ENCODE measurements at places on chromosomes 5 and 9.

- DNase-seq: no peak
Observed at GRCh38 chr9:95864852-95865580, 10.5 kb upstream of the ERCC6L2 start.

DNA sequence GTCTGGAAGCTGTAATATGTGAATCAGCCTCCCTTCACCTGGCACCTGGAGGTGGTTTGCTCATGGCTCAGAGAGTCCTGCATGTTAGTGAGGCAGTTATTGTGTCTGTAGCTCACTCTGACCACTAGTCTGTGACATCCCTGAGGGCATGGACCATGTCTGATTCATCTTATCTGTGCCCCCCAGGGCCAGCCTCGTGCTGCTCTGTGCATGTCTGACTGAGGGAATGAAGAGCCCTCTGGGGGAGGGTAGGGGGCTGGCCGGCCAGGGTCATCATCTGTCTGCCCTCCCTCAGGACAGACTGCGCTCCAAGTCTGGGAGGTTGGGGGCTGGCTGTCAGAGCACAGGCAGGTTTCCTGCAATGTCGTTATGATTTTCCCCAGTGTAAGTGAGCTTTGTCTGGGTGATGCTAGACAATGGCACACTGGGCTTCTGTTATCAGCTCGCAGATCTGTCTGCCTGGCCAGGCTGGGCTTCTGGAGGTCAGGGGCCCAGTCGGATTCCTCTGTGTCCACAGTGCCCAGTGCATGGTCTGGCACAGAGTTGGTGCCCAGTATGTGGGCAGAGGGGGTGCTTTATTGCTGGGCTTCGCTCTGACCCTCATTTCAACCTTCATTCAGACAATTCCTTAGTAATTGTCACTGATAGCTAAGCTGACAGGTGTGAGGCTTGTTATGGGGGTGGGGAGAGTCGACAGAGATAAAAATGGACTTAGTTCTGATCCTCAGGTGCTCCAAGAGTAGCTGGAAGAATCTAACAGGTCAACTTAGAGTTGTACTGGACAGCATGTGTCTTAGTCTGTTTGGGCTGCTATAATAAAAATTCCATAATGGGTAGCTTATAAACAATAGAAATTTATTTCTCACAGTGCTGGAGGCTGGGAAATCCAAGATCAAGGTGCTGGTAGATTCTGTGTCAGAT lies 85.7 kb upstream of the SHB start:
- DNase-seq: no peak

DNA sequence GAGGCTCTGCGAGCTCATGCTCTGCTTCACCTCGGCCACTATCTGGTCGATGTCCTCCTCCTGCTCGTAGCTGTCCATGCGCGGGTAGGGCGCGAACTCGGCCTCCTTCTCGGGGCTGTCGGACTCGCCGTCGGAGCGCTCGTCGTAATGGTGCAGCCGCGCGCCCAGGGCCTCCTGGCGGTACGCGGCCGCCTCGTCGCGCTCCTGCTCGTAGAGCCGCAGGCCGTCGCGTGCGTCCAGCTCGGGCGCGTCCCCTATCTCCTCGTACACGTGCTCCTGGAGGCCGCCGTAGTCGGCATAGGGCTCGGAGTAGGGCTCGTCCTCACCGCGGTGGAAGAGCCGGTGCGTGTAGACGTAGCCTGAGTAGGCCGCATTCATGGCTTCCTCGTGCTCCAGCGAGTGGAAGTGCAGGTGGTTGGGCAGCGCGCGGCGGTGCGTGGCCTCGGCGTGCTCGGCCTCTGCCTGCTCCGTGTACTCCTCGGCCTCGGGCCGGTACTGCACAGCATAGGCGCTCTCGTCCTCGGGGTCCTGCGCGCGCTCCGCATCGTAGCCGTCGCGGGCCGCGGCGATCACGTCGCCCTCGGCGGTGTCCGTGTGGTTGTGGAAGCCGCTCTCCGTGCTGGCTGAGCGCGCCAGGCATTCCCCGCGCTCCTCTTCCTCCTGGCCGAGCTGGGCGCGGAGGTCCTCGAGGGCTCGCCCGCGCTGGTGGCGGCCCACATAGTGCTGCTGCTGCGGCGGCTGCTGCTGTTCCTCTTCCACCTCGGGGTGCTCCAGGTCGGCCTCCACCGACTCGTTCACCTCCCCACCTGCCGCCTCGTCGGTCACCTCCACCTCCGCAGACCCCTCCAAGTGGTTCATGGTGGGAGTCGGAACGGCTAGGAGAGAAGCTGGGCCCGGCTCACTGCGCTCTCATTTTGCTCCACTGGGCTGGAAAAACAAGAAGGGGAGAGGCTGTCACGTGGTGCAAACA lies 155.5 kb downstream of the APBA1 start:
- no peak for DNase-seq

DNA sequence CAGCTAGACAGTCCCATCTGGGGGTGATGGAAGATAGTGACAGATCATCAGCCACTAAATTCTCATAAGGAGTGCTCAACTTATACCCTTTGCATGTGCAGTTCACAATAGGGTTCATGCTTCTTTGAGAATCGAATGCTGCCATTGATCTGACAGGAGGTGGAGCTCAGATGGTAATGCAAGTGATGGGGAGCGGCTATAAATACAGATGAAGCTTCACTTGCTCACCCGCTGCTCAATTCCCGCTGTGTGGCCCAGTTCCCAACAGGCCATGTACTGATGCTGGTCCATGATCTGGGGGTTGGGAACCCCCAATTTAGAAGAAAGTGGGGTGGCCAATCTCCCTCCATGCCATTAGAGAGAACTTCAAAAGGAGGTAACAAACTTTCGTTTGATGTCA lies 44.9 kb upstream of the ZNF462 start:
- DNase-seq: no peak

GRCh38 chr5:132825834-132826391 lies 4.5 kb downstream of the SHROOM1 start:
- DNase-seq: no peak
